CD4-positive, alpha-beta T cell treated with Interleukin-21 for 1 hour (primary cell): ENCODE measurements at places on chromosomes 6 and 20.

DNA sequence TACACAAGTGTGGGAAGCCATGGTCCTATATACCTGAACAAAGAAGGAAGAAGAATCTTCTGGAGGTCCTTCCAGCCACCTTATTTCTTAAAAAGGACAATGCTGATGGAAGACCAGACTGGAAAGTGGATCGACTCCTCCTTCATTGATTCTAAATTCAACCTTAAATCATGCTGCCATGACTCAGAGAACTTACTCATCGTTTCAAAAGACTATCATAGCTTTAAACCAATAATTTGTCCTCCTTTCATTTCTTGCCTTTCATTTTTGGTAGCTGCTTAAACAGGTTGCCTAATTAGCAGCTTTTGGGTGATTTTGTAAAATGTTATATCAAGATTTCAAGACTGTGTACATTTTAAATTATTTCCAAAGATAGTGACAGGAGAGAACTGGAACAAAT lies 60.8 kb downstream of the RTN4IP1 start:
- DNase-seq: no peak

GRCh38 chr6:146803601-146804000 lies 204.8 kb downstream of the ADGB start:
- DNase-seq: no peak

DNA sequence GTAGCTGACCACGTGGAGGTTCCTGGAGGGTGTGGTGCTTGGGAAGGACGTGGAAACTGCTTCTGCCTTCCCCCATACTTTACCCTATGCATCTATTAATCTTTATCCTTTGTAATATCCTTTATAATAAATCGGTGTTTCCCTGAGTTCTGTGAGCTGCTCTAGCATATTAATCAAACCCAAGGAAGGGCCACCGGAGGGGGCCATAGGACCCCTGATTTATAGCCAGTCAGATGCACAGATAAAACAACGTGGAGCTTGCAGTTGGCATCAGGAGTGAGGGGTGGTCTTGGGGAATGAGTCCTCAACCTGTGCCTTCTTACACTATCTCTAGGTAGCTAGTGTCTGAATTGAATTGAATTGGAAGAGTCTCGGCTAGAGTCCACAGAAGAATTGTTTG lies 36.5 kb upstream of the TFAP2A start:
- DNase-seq: no peak

DNA sequence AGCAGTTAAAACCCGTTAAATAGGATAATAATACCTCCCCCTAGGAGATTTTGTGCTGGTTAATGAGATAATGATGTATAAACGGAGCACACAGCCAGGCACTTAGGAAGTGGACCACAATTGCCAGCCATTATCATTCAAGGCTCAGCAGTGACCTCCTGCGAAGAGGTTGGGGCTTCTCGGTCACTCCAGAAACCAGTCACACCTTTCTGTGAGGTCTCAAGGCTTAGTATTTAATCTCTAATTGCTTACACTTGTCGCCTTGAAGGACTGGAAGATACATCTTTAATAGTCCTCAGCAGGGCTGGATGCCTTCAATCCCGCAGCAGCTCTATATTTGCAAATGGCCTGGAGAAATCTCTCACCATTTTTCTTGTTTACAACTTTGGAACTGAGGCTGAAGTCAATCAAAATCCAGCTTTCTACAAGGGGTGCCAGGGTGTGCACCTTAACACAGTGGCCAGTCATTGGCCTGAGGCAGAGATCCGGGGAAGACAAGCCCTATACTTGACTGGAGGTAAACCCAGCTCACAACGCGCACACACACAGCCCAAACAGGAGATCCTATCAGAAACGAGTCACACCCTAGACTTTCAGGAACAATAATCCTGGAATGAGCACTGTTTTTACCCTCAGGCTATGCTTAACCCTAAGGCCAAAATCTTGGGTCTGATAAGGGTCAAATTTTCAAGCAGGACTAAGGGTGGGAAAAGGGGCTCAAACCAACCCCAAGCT lies 1.2 kb downstream of the POU5F1 start:
- DNase-seq: no peak

DNA sequence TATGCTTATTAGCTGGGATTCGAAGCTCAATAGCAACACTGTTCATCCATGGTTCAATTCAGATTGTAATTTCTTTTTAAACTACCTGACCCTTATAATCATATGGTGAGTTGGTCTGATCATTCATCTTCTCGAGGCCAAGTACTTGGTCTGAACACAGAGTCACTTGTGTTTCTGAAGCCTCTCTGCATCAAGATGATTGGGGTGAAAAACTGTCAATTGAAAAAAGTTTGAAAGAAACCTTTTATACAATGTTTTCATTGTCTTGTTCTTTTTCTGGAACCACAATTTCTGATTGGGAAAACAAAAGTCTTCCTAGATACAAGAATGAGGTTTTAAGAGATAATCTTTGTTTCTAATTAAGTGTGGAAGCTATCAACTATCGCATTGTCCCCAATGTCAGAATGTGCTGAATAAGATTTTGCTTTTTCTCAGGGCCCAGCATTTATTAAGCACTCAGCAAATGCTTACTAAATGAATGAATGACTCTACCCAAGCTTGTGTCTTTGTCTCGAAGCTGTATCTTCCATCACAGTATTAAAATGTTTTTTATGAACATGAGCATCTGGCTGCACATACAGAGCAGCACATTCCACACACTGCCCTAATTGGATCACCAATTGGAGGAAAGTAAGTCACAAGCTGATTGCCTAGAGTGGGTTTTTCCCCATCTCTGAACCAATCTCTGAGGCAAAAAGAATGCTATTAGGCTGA lies 45.0 kb upstream of the MOXD1 start:
- DNase-seq: no peak

GRCh38 chr6:127341471-127342202 lies 1.8 kb downstream of the ECHDC1 start:
- DNase-seq: no peak

GRCh38 chr6:129875610-129876520 lies 14.8 kb upstream of the TMEM244 start:
- DNase-seq: no peak

DNA sequence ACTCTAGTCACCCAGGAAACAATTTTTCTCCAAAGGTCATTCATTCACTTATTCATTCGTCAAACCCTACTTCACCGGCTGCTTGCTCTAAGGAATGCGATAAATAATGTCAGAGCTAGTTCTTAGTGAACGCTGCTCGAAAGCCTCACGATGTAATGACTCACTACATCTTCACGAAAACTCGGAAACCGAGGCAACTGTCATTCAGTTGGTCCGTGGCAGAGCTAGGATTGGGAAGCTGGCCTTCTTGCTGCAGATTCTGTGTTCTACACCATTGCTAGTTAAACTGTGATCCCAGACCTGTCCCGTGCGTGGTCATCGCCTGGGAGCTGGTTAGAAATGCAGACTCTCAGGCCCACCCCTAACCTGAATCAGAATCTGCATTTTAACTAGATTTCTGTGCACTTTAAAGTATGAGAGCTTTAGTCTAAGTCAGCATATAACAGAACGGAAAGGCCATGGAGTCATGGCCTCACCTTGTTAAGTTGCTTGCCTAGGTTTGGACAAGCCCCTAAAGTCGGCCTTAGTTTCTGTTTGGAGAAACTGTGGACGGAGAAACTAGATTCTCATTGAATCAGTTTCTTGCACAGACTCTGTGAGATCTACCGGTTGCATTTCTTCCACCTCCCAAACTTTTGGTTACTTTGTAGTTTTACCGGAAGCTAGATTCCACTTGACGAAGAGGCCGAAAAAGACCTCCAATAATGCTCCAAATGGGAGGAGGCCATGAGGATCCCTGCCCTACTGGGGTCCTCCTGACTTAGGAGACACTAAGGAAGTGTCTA lies 651 bp upstream of the CCND3 start:
- DNase-seq: no peak

- no peak for DNase-seq
Observed at GRCh38 chr6:61886608-61887259, 399.3 kb downstream of the KHDRBS2 start.

DNA sequence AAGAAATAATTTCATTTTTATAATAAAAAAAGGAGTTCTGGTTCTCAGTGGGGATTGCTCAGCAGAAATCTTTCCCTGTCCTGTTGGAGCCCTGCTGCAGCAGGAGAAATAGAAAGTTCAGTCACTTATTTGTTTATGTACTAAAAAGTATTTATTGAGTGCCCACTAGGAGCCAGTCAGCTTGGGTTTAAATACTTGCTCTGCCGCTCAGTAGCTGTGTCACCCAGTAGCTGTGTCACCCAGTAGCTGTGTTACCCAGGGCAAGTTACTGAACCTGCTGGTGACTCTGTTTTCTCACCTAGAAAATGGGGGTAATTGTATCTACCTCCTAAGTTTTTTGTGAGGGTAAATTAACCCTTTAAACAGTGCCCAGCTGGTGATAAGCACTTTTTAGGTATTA lies 32.9 kb downstream of the FOXF2 start:
- DNase-seq: no peak

- DNase-seq: no peak
Observed at GRCh38 chr6:53910834-53911233, 116.0 kb downstream of the LRRC1 start.

DNA sequence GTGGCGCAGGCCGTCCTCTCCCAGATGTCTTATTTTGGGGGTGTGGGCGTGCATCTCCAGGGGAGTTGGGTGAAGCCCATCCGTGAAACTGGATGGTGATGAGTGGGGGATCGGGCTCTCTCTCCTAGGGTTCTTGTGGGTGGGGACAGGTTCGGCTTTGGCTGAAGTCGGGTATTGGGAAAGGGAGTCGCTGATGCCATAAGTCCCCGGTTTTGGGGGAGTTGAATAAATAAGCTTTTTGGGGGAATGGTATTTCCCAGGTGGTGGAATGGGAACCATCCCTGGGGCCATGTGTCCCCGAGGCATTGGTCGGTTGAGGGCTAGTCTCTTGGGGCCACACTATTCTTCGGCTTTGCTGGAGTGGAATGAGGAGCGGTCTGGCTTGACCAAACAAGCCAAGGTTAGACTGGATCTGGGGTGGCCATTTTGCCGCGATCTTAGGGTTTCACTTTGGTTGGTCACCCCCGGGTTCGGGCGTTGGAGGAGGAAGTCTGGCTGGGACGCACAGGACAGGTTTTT lies 481 bp downstream of the ZNF133 start:
- no peak for DNase-seq

DNA sequence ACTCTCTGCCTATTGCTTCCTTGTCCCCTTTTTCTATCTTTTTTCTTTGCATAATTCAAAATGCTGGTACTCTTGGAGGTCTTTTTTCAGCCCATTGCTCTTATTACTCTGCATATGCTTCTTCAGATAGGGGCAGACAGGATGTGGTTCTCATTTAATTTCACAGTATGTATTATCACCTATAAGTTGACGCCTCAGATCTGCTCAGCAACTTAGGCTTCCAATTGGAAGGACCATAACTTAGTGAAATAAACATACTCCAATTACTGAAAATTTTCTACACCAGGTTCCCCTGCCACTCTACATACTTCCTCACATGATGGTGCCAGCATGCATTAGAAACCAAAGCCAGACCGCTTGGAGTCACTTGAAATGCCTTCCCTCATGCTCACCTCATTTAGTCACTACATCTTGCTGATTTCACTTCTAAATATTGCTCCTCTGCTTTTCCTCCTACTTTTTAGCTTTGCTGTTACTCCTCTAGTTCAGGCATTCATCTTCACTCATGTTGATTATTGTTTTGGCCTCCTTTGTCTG lies 34.5 kb upstream of the AHI1 start:
- DNase-seq: no peak

- no peak for DNase-seq
Observed at GRCh38 chr6:11978169-11978987, 33.7 kb upstream of the HIVEP1 start.

GRCh38 chr6:41033776-41034175 lies 5.2 kb downstream of the UNC5CL start:
- DNase-seq: no peak

DNA sequence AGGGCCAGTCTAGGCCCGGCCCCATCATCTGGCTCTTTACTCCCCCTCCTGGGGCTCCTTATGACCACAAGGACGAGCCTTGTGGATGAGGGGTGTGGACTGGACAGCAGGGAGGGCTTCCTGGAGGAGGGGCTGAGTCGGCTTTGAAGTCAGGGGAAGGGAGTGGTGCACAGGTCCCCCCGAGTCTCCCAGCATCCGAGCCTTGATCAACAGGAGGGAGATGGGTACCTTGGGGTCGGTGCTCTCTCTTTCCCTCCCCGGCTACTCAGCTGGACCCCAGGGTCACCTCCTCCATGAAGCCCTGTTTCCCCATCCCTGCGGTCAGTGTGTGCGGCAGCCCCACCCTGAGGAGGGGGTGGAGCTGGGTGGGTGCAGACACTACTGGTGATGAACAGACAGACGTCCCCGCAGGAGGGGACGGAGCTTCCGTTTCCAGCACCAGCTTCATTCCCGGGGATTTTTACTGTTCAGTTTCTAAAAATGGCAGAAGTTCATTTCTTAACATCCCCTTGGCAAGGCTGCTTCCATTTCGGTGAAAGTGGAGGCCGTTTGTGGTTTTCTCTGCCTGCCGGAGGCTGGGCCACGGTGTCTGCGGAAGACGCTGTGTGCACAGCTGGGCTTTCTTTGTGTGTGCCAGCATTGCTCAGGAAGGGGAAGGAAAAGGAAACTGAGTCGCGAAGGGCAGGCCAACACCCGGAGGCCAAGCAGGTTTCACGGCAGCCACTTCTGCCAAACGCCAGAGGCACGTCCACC lies 19.6 kb downstream of the NTSR1 start:
- DNase-seq: peak; percentile 12

DNA sequence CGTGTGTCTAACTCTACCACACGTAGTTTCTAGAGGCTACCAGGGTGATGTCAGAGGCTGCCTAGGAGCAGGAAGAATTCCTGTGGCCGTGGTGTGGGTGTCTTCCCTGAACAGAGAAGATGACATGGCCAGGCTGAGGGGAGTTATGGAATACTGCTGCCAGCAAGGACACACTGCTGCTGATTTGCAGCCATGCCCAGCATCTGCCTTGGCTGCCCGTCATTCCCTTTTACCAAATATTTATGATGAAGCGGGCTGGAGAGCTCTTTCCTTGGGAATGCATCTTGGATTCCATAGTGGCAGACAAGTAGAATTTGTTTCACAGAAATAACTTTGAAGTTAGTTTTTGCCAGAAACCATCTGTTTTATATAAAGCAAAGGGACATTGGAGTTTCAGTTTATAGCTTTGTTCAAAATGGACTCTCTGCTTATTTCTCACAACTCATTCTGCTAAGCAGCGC lies 80.8 kb upstream of the VSTM2L start:
- DNase-seq: no peak

DNA sequence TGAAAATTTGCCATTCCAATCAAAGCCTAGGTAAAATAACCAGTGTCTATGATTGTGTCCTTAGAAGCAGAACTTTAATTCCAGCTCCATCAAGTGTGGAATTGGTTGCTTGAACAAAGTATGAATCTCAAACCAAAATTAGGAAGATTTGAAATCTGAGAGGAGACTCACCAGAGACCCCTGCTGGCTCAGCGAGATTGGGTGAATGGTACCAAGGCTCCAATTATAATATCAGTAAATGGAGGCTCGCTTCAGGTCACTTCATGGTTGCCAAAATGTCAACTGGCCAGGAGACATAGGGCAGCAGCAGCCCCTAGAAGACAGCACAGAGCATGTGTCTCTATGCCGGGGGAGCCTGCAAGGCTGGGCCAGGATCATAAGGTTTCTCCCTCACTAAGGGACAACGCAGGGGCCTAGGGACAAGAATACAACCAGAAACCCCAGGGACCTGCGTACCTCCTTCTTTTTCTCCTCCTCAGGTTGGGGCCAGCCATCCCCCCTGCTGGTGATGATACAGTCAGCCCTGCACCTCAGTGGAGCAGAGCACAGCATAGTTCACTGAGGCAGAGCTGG lies 14.0 kb downstream of the RBL1 start:
- DNase-seq: peak; percentile 54
